ENCODE measurements at places on chromosomes 4 and X.
A peak's percentile ranks its signal among the peaks of the same experiment; 100 is the strongest.

DNA sequence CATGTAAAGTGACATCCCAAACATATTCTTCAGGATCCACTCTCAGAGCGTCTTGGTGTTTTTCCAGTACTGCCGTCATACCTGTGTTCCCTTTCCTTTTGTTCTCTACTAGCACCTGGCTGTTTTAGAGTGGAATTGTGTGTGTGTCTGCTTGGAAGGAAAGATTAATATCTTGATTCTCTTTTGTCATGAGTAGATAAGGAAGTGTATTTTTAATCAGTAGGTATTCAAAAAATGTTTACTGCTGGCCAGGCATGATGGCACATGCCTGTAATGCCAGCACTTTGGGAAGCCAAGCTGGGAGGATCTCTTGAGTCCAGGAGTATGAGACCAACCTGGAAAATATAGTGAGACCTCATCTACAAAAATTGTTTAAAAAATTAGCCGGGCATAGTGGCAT is 198.8 kb downstream of the CBR4 start:
- DNase-seq = no peak

DNA sequence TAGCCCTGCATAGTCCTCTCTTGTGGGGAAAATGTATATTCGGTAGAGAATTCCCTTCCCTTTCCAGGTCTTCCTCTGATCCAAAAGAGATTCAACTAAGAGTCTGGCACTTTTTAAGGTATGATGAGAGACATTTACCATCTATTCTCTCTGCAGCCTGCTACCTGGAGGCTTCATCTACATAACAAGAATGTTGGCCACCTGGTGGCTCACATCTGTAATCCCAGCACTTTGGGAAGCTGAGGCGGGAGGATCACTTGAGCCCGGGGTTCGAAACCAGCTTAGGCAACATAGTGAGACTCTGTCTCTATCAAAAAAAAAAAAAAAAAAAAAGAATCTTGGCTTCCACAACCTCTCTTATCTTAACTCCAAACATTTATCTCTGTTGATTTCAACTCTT is 40.4 kb upstream of the NOCT start:
- DNase-seq = no peak

DNA sequence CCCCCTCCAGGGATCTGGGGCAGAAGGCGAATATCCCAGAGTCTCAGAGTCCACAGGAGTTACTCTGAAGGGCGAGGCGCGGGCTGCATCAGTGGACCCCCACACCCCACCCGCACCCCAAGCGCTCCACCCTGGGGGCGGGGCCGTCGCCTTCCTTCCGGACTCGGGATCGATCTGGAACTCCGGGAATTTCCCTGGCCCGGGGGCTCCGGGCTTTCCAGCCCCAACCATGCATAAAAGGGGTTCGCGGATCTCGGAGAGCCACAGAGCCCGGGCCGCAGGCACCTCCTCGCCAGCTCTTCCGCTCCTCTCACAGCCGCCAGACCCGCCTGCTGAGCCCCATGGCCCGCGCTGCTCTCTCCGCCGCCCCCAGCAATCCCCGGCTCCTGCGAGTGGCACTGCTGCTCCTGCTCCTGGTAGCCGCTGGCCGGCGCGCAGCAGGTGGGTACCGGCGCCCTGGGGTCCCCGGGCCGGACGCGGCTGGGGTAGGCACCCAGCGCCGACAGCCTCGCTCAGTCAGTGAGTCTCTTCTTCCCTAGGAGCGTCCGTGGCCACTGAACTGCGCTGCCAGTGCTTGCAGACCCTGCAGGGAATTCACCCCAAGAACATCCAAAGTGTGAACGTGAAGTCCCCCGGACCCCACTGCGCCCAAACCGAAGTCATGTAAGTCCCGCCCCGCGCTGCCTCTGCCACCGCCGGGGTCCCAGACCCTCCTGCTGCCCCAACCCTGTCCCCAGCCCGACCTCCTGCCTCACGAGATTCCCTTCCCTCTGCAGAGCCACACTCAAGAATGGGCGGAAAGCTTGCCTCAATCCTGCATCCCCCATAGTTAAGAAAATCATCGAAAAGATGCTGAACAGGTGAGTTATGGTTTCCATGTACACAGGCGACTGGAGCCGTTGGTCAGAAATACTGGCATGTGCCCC is at the start of gene CXCL1:
Gene CXCL1 (plus strand): TSS at position 264 of the 926 bp plus-strand sequence. CDS start 78 bp downstream, at position 342.
- DNase-seq = no peak

- DNase-seq = no peak
Measured at GRCh38 chr4:38167973-38168372, 207.8 kb downstream of the PTTG2 start.

DNA sequence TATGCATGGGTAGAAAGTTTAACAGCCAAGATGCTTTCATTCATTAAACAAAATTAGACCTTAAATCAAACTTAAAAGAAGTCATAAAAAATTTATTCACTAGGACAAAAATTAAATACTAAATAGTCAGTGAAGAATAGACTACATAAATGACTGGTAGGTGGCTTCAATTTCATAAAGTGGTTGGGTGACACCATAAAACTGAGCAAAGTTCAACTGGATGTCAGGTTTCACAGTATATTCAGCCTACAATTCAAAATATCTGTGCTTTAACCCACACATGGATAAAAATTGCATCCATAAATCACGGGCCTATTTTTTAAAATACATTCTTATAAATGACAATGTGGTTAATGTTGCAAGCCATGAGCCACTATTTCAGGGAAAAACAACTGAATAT is 582.3 kb downstream of the IL15 start:
- DNase-seq = no peak

- no peak for DNase-seq
Measured at GRCh38 chr4:6776920-6777635, 5.4 kb upstream of the KIAA0232 start.

GRCh38 chrX:142923201-142923600 is 102.5 kb upstream of the SPANXN4 start:
- DNase-seq = no peak

GRCh38 chrX:129876771-129877305 is 29.1 kb upstream of the UTP14A start:
- DNase-seq = no peak

- no peak for DNase-seq
Measured at GRCh38 chr4:2320152-2320551, 58.2 kb upstream of the MXD4 start.

DNA sequence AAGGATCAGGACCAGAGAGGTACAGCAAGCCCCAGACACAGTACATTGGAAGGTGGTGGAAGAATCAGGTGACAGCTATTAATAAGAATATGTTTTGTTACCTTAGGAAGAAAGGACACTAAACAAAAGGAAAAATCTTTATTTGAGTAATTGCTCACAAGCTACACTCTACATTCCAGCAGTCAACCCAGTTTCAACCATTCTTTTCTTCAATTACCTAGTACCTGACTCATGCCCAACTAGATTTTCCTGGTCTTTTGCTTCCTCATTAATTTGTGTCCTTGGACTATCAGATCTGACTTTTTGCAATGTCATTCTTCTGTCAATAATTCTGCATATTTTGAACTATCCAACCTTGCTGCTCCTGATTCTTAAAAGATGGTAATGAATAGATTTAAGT is 22.5 kb upstream of the GLRA2 start:
- DNase-seq = no peak

DNA sequence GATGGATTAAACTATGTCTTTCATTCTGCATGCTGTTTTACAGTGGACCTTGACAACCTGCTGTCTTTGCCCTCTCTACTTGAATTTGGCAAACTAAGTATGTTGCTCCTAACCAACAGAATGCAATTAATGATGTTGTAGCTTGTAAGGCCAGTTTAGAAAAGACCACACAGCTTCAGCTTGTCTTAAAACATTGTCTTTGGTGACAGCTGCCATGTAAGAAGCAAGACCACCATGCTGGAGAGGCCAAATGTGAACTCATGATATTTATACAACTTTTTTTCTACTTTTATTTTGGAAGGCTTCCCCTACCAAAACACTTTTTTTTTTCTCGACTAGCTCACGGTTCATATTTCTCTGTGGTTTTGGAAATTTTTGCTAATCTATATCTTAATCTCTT is 278.0 kb upstream of the GNPDA2 start:
- no peak for DNase-seq

DNA sequence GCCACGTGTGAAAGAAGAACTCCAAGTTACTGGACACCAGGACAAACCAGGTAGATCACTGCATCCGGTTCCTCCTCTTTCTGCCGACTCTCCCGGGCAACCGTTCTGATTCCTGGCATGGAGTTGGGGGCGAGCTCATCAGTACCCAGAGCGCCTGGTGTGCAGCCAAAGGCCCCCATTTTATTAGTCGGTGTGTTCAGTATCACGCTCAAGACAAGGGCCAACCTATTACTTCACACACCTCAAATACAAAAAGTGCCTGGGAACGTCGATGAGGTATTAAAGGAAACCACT is 2.8 kb upstream of the CTBP1 start:
- no peak for DNase-seq

GRCh38 chrX:65516756-65517155 is 17.8 kb downstream of the LAS1L start:
- no peak for DNase-seq

- no peak for DNase-seq
Measured at GRCh38 chr4:55980725-55981124, 32.0 kb downstream of the CEP135 start.

GRCh38 chr4:168722391-168722790 is 225.5 kb downstream of the PALLD start:
- no peak for DNase-seq

GRCh38 chr4:80463509-80463908 is 128.0 kb downstream of the CFAP299 start:
- DNase-seq = no peak

DNA sequence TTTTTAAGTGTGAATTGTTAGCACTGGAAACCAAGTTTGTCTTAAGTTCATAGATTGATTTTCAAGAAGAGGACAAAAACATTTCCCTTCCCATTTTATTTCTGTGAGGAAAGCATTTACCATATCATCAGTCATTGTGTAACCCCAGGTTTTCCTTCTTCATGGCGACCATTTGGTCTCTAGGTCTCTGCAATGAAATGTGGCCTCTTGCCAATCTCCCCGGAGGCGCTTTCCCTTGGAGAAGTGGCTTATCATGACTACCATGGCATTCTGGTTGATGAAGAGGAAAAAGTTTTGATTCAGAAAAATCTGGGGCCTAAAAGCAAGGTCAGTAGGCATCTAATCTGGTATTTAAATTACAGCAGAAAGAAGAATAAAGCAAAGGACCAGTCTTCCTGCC is 54.4 kb downstream of the ADD1 start:
- no peak for DNase-seq

GRCh38 chr4:115678425-115678941 is 565.1 kb upstream of the NDST4 start:
- no peak for DNase-seq

- no peak for DNase-seq
Measured at GRCh38 chrX:9785944-9786797, at the start of gene SHROOM2. TSS of gene SHROOM2 (plus strand) at chrX:9786429. CDS start at chrX:9786546, 117 bp downstream.

DNA sequence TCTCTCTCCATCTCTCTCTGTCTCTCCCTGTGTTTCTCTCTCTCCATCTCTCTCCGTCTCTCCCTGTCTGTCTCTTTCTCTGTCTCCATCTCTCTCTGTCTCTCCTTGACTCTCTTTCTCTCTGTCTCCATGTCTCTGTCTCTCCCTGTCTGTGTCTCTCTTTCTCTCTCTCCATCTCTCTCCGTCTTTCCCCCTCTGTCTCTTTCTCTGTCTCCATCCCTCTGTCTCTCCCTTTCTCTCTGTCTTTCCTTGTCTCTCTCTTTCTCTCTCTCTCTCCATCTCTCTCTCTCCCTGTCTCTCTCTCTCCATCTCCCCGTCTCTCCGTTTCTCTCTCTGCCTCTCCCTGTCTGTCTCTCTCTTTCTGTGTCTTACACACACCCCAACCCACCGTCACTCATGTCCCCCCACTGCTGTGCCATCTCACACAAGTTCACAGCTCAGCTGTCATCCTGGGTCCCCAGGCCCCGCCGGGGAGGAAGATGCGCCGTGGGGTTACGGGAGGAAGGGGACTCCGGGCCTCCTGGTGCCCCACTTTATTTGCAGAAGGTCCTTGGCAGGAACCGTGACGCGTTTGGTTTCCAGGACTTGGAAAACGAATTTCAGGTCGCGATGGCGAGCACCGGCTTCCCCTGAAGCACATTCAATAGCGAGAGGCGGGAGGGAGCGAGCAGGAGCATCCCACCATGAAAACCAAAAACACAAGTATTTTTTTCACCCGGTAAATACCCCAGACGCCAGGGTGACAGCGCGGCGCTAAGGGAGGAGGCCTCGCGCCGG is 1.2 kb upstream of the SHOX start:
- no peak for DNase-seq

GRCh38 chr4:87947381-87948160 is 27.9 kb upstream of the SPP1 start:
- no peak for DNase-seq

GRCh38 chr4:182806259-182807252 is 110.6 kb downstream of the DCTD start:
- DNase-seq = peak; percentile 76

GRCh38 chr4:77776182-77777134 is 42.7 kb downstream of the CNOT6L start:
- no peak for DNase-seq

DNA sequence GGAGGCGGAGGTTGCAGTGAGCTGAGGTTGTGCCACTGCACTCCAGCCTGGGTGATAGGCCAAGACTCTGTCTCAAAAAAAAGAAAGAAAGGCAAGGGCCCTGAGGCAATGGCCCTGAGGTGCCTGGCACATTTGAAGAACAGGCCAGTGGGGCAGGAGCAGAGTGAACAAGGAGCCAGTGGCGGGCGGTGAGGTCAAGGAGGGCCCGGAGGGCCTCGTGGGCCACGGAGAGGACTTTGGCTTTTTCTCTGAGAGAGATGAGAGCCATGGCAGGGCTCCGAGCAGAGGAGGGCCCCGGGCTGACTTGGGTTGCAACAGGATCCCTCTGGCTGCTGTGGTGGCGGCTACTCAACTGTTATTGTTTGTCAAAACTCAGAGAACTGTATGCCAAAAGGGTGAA is 13.3 kb downstream of the FTSJ1 start:
- no peak for DNase-seq

DNA sequence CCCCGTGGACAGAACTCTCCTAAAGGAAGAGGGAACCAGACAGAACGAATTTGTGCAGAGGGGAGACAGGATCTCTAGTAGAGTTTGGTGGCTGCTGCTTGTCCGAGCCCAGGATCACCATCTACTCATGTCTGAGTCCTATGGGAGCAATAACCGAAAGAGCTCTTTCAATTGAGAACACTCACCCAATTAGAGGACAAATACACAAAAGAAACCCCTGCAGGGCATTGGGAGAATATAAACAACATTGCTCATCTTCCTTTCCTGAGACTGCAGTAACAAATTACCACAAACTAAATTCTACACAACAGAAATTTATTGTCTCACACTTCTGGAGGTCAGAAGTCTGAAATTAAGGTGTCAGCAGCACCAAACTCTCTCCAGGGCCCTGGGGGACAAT is 65.6 kb downstream of the SPINK2 start:
- DNase-seq = no peak
